Pancreas (tissue), 10 donors: ENCODE measurements at places on chromosomes 12 and 14.

DNA sequence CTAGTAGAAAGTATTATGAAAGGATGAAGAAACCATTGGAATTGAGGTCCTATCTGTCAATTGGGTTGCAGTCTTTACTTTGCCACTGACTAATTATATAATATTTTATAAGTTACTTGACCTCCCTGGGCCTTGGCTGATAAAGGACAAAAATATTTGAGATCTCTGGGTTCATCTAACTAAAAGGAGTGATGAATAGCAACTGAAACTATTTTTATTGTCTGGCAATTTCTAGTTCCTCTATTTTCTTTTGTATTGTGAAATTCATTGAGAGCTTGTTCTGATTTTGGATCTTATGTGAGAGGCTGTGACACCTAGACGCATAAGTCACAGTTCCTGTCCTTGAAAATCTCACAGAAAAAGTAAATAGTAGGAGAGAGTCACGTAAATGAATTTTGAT is 415.7 kb upstream of the ATP2B1 start:
- no peak overlapping the region for H3K4me3 ChIP-seq

- no peaks in the 10 kb centered on the region for H3K36me3 ChIP-seq
- H3K4me3 ChIP-seq, result no peak overlapping the region
- no peaks in the 10 kb centered on the region for H3K4me1 ChIP-seq
- H3K27ac ChIP-seq, result no peak overlapping the region
- DNase-seq, result peak; percentile 5
These were observed 289.1 kb upstream of the RTL1 start for GRCh38 chr14:101192661-101193000.

- H3K27me3 ChIP-seq, result no peaks in the 10 kb centered on the region
- no peaks in the 10 kb centered on the region for H3K36me3 ChIP-seq
- no peaks in the 10 kb centered on the region for H3K4me1 ChIP-seq
- no peak overlapping the region for H3K4me3 ChIP-seq
- H3K27ac ChIP-seq, result no peak overlapping the region
- DNase-seq, result no peak
These were observed 383.3 kb downstream of the C12orf75 start for GRCh38 chr12:105713606-105714305.

GRCh38 chr14:103858063-103858781 is 10.8 kb upstream of the PPP1R13B start:
- no peaks in the 10 kb centered on the region for H3K36me3 ChIP-seq
- H3K4me1 ChIP-seq, result peaks cover 10% of the 10 kb centered on the region
- H3K4me3 ChIP-seq, result no peak overlapping the region
- H3K27me3 ChIP-seq, result no peaks in the 10 kb centered on the region
- no peak overlapping the region for H3K27ac ChIP-seq
- DNase-seq, result no peak

GRCh38 chr12:66763467-66763866 is 84.6 kb upstream of the GRIP1 start:
- H3K27me3 ChIP-seq, result no peaks in the 10 kb centered on the region
- no peak for DNase-seq
- no peaks in the 10 kb centered on the region for H3K36me3 ChIP-seq

DNA sequence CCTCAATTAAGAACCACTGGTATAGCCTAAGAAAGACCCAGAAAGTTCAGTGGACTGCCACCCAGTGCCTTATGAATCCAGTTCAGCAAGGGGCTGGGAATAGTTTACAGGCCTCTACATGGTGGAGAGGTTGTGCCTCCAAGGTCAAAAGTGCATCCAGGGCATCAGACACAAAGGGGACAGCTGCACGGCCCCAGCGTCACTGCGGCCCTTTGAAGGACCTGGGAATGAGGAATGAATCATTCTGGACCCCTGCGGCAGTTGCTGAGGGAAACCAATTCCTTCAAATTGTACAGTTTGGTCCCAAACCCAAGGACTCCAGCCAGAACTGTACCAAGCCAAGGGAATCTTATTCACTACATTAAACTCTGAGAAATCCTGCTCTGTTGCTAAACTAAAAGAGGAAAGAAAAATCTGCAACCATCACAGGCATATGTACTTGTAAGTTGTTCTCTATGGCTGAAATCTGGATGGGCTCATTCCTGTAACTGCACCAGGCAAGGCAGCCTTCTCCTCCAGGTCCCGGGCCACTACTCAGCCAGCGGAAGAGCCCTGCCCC is 10.9 kb upstream of the NGB start:
- H3K4me3 ChIP-seq, result no peak overlapping the region
- DNase-seq, result no peak
- no peaks in the 10 kb centered on the region for H3K27me3 ChIP-seq
- H3K4me1 ChIP-seq, result no peaks in the 10 kb centered on the region

GRCh38 chr12:119446459-119446858 is 111.9 kb downstream of the CCDC60 start:
- no peak overlapping the region for H3K27ac ChIP-seq
- H3K4me1 ChIP-seq, result no peaks in the 10 kb centered on the region
- no peak for DNase-seq
- H3K36me3 ChIP-seq, result no peaks in the 10 kb centered on the region

- H3K36me3 ChIP-seq, result no peaks in the 10 kb centered on the region
- H3K4me3 ChIP-seq, result peak overlapping the region; percentile 93
- no peak overlapping the region for H3K27ac ChIP-seq
These were observed 1.5 kb downstream of the FRMD6 start for GRCh38 chr14:51653079-51653774.

- H3K4me3 ChIP-seq, result no peak overlapping the region
- no peaks in the 10 kb centered on the region for H3K27me3 ChIP-seq
These were observed 33.6 kb upstream of the METAP2 start for GRCh38 chr12:95440401-95440800.

- DNase-seq, result no peak
- H3K27me3 ChIP-seq, result no peaks in the 10 kb centered on the region
- H3K36me3 ChIP-seq, result no peaks in the 10 kb centered on the region
- H3K27ac ChIP-seq, result no peak overlapping the region
- H3K4me3 ChIP-seq, result no peak overlapping the region
These were observed 589.0 kb downstream of the C12orf50 start for GRCh38 chr12:87439990-87440827.

GRCh38 chr12:106299202-106299774 is 3.2 kb upstream of the TCP11L2 start:
- H3K27ac ChIP-seq, result no peak overlapping the region
- no peaks in the 10 kb centered on the region for H3K27me3 ChIP-seq
- H3K36me3 ChIP-seq, result no peaks in the 10 kb centered on the region
- H3K4me1 ChIP-seq, result peaks cover 20% of the 10 kb centered on the region
- DNase-seq, result no peak
- no peak overlapping the region for H3K4me3 ChIP-seq

DNA sequence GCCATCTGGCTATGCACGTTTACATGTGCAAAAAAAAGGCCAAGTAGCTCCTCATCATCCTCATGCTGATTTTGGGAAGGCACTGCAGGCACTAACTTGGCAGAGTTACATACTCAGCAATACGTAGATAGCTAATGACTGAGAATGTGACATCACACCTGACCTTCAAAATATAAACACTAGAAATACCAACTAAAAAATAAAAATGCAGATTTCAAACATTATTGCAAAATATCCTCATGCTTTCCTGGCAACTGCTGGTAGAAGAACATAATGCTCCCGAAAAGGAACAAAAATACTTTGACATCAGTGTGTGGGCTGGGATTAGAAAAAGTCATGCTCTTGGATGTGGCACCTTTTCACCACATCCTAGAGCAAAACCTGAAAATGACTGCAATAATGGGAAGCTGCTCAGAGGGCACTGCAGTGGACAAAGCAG is 153.2 kb upstream of the ABCD2 start:
- no peak for DNase-seq
- H3K27me3 ChIP-seq, result no peaks in the 10 kb centered on the region
- H3K4me1 ChIP-seq, result no peaks in the 10 kb centered on the region
- no peak overlapping the region for H3K4me3 ChIP-seq
- no peak overlapping the region for H3K27ac ChIP-seq
- H3K36me3 ChIP-seq, result no peaks in the 10 kb centered on the region

DNA sequence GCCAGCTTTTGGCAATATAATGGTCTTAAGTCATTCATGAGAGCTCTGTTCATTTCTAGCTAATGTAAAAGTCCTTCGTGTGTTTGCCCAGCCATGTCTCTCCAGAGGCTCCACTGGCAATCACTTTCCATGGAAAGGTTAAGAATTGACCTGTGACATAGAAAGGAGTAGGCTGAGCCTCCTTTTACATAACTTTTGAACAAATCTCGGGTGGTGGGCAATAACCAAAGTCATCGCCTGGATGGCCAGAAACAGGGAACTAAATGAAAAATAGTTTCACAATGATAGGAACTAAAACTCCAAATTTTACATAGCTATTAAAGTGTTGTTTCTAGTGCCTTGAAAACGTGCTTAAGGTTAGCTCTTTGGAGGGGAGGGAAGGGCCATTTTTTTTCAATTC is 6.5 kb downstream of the BHLHE41 start:
- no peaks in the 10 kb centered on the region for H3K36me3 ChIP-seq
- no peak for DNase-seq
- H3K27me3 ChIP-seq, result no peaks in the 10 kb centered on the region
- H3K4me3 ChIP-seq, result no peak overlapping the region
- no peak overlapping the region for H3K27ac ChIP-seq
- peaks cover 11% of the 10 kb centered on the region for H3K4me1 ChIP-seq

GRCh38 chr14:97120204-97120603 is 323.0 kb downstream of the VRK1 start:
- H3K27ac ChIP-seq, result no peak overlapping the region
- H3K27me3 ChIP-seq, result no peaks in the 10 kb centered on the region
- no peaks in the 10 kb centered on the region for H3K36me3 ChIP-seq

GRCh38 chr12:57552306-57552651 is 2.4 kb downstream of the KIF5A start:
- DNase-seq, result no peak
- no peaks in the 10 kb centered on the region for H3K4me1 ChIP-seq
- no peaks in the 10 kb centered on the region for H3K27me3 ChIP-seq
- H3K36me3 ChIP-seq, result no peaks in the 10 kb centered on the region

- no peaks in the 10 kb centered on the region for H3K27me3 ChIP-seq
- no peak for DNase-seq
- H3K4me1 ChIP-seq, result no peaks in the 10 kb centered on the region
- no peaks in the 10 kb centered on the region for H3K36me3 ChIP-seq
- no peak overlapping the region for H3K4me3 ChIP-seq
- H3K27ac ChIP-seq, result no peak overlapping the region
These were observed 10.3 kb downstream of the DAO start for GRCh38 chr12:108890208-108890607.

- H3K27ac ChIP-seq, result no peak overlapping the region
- no peaks in the 10 kb centered on the region for H3K36me3 ChIP-seq
- no peaks in the 10 kb centered on the region for H3K27me3 ChIP-seq
- H3K4me3 ChIP-seq, result no peak overlapping the region
- H3K4me1 ChIP-seq, result no peaks in the 10 kb centered on the region
These were observed 46.7 kb downstream of the RIN3 start for GRCh38 chr14:92560106-92560865.

DNA sequence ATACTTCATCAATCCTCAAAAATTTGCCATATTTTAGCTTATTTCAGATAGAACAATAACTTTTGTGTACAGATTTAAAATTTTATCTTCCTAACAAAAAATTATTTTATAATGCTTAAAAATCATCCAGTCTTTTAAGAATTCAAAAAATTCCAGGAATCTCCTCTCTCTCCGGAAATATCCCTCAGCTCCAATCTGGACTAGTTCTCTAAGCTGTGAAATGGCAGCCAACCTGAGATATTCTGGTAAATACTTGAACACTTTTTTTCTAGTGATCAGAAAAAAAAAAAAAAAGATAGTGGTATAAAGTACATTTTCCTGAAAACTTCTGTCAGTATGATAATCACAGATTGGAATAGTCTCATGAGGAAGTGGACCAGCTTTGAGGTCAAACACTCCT is 57.6 kb downstream of the SSPN start:
- no peaks in the 10 kb centered on the region for H3K27me3 ChIP-seq
- no peaks in the 10 kb centered on the region for H3K36me3 ChIP-seq
- H3K4me1 ChIP-seq, result no peaks in the 10 kb centered on the region
- H3K27ac ChIP-seq, result no peak overlapping the region
- H3K4me3 ChIP-seq, result no peak overlapping the region
- no peak for DNase-seq

GRCh38 chr14:53265025-53265424 is 111.9 kb upstream of the DDHD1 start:
- H3K4me1 ChIP-seq, result no peaks in the 10 kb centered on the region
- H3K4me3 ChIP-seq, result no peak overlapping the region
- no peaks in the 10 kb centered on the region for H3K27me3 ChIP-seq

DNA sequence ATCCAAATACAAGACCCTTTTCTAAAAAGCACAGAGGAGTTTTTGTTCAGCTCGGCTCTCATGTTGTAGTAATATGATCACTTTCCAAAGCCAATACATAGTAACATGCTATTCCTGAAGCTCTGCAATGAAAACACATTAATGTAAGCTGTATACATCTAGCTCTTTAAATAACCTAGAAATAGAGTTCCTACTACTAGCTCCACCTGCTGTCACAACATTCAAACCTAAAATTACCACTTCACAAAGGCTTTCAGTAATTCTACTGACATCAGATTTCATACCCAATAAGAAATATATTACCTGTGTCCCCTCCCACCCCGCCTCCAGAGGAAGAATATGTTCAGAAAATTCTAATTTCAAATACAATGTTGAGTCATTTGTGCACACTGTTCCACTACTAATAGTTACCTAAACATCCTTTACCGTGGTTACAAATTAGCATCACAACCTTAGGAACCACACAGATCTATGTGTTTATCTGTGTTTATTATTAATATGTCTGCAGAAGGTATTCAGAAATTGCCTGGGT is 17.8 kb downstream of the EFCAB11 start:
- H3K27me3 ChIP-seq, result no peaks in the 10 kb centered on the region
- H3K4me1 ChIP-seq, result no peaks in the 10 kb centered on the region
- H3K27ac ChIP-seq, result no peak overlapping the region
- no peaks in the 10 kb centered on the region for H3K36me3 ChIP-seq

DNA sequence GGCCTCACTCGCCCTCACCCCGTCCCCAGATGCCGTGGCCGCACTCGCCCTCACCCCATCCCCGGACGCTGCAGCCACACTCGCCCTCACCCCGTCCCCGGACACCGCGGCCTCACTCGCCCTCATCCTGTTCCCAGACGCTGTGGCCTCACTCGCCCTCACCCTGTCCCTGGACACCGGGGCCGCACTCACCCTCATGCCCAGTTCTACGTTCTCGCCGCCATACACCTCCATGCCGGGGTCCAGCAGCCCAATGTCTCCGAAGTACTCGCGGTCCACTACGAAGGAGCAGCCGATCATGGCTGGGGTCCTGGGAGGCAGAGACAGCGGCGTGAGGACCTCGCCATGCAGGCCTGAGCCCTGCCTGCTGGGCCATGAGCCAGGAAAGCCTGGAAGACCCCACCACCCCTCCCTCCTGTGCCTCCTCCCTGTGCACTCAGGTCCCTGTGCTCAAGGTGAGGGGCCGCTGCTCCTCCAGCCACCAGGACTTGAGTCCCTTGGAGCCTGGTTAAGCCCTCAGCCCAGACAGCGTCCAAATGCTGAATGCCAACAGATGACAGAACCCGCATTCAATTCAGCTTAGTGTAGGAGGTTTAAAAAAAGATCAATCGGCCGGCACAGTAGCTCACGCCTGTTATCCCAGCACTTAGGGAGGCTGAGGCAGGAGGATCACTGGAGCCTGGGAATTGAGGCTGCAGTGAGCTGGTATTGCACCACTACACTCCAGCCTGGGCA is 81.5 kb downstream of the GALNT9 start:
- H3K36me3 ChIP-seq, result no peaks in the 10 kb centered on the region
- no peak overlapping the region for H3K27ac ChIP-seq
- H3K4me3 ChIP-seq, result no peak overlapping the region
- no peaks in the 10 kb centered on the region for H3K4me1 ChIP-seq
- no peaks in the 10 kb centered on the region for H3K27me3 ChIP-seq
